Suppressor macrophage (primary cell): ENCODE measurements at places on chromosomes 4 and X.
A peak's percentile ranks its signal among the peaks of the same experiment; 100 is the strongest.

- no peak for DNase-seq
These were observed 438.1 kb downstream of the GBA3 start for GRCh38 chr4:23130845-23131244.

GRCh38 chrX:72268597-72269365, 8.3 kb downstream of the RPS4X start:
- no peak for DNase-seq

- no peak for DNase-seq
These were observed 30.7 kb upstream of the HPGD start for GRCh38 chr4:174553031-174553430.

GRCh38 chr4:7145291-7145934, 46.9 kb upstream of the SORCS2 start:
- DNase-seq, result no peak

DNA sequence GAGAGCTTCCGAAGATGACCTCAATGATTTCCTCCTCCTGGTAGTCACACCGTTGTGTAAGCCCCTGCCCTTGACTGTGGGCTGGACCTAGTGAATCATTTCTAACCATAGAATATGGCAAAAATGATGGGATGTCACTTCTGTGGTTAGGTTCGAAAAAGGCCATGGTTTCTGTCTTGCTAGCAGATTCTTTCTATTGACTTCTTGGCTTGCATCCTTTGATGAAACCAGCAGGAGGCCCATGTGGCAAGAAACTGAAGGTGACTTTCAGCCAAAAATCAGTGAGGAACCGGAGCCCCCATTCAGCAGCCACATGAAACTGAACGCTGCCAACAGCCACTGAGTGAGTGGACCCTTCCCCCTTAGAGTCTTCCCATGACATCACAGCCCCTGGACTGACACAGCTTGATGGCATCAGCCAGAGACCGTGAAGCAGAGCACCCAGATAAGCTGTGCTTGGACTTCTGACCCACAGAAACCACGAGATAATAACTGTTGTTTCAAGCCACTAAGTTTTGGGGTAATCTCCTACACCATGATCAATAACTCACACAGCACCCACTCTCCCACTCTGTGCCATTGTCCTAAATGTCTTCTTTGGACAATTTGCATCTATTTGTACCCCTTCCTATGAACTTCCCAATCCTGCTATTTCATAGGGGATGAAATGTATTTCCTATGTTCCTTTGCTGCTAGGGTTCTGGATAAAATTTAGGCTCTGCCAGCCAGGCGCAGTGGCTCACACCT, 148.0 kb upstream of the STX18 start:
- DNase-seq, result no peak

- DNase-seq, result no peak
These were observed 391.0 kb upstream of the DIPK2B start for GRCh38 chrX:45591650-45592049.

GRCh38 chrX:115573185-115573584, 12.2 kb downstream of the PLS3 start:
- DNase-seq, result no peak

DNA sequence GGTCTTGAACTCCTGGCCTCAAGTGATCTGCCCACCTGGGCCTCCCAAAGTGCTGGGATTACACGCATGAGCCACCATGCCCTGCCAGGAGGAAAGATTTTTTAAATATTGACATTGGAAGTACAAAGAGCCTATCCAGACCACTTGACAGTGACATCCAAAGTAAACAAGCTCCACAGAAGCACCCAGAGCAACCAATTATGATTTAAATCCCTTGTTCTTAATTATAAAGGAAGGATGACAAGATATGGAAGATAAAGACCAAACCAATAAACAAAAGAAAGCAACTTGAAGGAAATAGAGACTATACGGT, 27.7 kb upstream of the RPL34 start:
- no peak for DNase-seq

- peak; percentile 66 for DNase-seq
These were observed 220.1 kb downstream of the AFAP1 start for GRCh38 chr4:7719354-7720174.

- peak; percentile 42 for DNase-seq
These were observed 2.5 kb upstream of the TMPRSS11D start for GRCh38 chr4:67886281-67886680.

- peak; percentile 45 for DNase-seq
These were observed 2.3 kb upstream of the ZCCHC4 start for GRCh38 chr4:25310066-25310802.

GRCh38 chr4:33512397-33512796, 2731.9 kb downstream of the ARAP2 start:
- DNase-seq, result peak; percentile 31

GRCh38 chrX:39556056-39556455, 541.7 kb downstream of the BCOR start:
- no peak for DNase-seq

- DNase-seq, result no peak
These were observed 9.3 kb upstream of the TBC1D19 start for GRCh38 chr4:26574563-26574962.

GRCh38 chr4:38757945-38758600, 24.7 kb downstream of the TLR10 start:
- no peak for DNase-seq

DNA sequence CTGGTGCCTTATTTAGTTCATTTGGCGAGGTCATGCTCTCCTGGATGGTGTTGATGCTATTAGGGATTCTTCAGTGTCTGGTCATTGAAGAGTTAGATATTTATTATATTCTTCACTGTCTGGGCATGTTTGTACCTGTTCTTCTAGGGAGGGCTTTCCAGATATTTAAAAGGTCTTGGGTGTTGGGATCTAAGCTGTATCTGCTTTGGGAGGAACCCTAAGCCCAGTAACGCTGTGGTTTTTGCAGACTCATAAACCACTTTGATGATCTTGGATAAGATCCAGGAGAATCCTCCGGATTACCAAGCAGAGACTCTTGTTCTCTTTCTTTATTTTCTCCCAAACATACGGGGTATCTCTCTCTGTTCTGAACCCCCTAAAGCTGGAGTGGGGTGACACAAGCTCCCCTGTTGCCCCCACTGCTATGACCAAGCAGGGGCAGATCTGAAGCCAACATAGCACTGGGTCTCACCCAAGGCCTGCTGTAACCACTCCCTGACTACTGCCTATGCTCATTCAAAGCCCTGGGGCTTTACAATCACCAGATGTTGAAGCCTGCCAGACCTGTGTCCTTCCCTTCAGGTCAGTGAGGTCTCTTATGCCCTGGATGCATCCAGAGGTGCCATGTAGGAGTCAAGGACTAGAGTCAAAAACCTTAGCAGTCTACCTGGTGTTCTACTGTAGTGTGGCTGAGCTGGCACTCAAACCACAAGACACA, 187.6 kb downstream of the GUCY2F start:
- DNase-seq, result no peak

DNA sequence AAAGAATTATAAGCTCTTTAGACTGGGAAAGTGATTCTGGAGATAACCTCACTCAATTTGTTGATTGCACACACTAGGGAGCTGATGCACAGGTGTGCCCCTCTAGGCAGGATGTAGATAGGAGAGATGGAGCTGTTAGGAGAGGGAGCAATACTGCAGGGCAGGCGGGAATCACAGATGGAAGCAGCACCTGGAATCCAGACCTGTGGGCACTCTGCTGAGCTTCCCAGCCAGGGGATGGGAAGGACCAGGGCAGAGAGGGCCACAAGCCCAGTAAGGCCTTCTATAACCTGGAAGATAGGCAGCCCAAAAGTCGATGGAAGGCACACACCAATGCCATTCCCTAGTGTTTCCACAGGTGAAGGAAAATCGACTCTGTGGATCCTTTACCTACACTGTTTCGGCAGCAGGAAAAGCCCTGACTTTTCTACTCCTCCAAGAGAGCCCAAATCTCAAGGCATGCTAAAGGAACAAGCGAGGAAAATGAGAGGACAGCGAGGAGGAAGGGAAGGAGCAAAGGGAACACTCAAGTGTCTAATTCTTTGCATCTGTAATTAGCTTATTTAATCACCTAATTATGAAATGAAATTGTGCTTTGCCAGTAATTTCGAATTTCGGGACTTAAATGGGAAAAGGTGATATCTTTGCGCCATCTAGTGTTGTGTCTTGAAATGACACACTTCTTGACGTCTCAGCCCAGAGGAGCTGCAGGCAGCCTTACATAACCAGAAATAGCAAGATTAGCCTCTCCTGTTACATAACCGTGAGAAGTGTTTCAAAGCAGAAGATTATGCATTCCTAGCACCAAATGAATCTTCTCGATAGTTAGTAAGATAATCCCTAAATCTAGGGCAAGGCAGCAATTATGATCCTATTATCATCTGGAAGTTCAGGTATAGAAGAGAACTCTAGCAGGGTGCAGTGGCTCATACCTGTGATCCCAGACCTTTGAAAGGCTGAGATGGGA, 31.0 kb upstream of the TLR3 start:
- peak; percentile 77 for DNase-seq

DNA sequence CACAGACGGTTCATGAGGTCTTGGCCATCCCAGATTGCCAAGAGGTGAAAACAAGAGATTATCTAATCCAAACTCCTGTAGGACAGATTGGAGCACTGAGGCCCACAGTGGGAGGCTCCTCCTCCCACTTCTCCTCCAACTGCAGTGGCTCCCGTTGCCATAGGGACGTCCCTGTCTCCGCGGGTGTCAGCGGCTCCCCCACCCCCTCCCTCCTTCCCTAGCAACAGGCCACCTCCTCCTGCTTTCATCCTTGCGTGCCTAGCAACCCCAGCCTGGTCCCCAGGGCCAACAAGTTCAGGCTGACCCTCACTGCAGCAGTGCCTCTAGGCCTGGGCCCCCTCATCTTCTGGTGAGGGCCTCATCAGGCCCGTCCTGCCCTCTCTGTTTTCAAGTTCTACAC, 6.8 kb upstream of the IQSEC2 start:
- DNase-seq, result peak; percentile 55

- DNase-seq, result no peak
These were observed at the start of gene GABRQ for GRCh38 chrX:152637649-152638442. Gene GABRQ, plus strand, starts transcription at chrX:152637895. Its CDS starts 308 bp downstream, at chrX:152638203.

DNA sequence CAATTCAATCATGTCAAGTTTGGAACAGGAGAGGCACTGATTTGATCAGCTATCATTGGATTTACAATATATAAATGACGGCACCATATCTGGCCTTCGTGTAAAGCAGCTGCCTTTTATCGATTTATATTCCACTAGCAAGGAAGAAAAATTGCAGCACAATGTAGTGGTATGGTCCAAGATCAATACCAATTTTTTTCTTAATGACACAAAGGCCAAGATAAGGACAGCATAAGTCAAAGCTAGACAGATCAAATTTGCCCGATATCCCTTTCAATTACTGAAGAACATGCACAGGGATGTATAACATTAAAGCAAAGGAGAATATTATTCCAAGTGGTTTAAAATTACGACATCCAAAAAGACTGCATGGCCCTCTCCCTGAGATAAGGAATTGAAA, 167.4 kb downstream of the GPC3 start:
- DNase-seq, result no peak

DNA sequence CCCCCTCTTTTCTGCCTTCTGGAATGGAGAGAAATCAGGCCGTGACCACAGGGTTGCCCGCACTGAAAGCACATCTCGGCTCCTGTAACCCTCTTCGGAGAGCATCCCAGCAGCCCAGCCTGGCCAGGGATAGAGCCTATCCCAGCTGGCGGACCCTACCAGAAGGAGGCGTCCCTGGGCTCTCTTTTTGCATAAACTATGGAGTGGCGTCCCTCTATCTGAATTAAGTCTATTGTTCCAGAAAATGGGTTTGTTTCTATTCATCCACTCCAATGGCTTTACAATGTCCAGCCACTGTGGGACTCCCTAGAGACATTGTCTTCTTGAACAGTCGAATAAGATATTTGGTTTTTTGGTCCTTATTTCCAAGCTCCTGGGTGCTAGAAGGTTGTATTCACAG, 689 bp upstream of the NHSL2 start:
- no peak for DNase-seq

DNA sequence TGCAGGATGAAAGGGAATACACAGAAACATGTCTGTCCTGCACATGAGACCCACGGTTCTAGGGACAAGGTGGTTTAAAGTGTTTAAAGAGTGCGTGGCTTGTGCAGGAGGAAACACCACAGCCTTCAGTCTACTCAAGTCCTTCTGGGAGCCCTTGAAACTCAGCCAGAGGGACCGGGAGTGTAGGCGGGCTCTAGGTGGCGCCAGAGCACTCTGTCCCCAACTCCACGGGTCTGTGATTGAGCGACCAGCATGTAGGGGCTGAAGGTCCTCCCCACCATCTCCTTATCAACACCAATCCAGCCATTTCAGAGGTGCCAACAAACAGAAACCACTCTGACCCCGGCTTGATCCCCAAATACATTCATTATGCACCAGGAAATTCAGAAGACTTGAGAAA, 82.0 kb upstream of the CLDN34 start:
- DNase-seq, result peak; percentile 63

- DNase-seq, result no peak
These were observed 1.6 kb upstream of the GRIPAP1 start for GRCh38 chrX:49003696-49004095.

DNA sequence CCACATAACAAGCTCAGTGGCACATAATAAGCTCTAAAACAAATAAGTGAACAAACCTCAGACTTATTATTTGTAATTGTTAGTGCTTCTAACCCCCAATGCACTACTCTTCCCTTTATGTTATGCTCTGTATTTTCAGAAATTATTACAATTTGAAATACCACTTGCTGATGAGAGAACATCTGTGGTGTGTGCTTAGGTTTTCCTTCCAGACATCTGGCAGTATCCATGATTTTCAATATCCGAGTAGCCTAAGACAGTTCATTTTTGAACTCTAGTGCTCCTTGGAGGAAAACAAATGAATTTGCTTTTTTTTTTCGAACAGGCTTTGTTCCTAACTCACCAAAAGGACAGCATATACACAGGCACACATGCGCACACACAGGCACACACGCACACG, 278.7 kb upstream of the CLNK start:
- no peak for DNase-seq

DNA sequence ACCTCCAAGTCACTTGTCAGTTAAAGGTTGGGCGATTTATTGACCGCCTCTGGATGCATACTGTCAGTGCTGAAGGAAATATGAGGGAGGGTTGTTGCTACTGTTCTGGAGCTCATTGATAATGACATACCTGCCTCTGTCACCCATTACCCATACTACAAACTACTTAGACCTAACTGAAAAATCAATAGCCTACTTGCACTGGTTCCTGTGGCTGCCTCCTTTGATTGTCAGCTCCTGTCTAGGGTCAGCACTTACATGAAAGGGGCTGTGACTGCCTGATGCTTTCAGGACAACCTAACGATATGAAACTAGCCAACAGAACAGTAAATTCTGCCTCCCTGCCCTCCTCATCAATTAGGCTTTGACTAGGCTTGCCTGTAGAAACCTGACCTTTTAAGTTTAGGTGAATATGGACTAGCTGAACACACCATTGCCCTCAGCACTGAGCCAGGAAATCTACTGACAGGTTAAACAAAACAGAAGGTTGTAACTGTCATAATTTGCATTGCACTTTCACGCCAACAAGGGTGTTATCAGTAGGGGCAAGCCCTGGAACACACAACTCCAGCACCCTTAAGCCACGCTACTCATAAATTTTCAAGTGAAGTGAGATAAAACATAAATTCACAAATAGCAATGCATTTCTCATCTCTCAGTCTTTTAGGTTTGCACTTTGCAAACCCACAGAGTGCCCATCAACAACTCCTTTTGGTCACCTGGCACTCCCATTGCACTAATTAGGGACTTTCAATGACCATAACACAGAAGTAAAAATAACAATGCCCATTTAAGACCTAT, 9.0 kb upstream of the MAB21L2 start:
- DNase-seq, result no peak
